Mammary epithelial cell (primary cell): ENCODE measurements at places on chromosomes 1 and 21.

- DNase-seq, result no peak
These were observed 32.8 kb downstream of the ASTN1 start for GRCh38 chr1:177131723-177132122.

- DNase-seq, result no peak
These were observed 1.8 kb downstream of the WNT3A start for GRCh38 chr1:228008391-228009115.

DNA sequence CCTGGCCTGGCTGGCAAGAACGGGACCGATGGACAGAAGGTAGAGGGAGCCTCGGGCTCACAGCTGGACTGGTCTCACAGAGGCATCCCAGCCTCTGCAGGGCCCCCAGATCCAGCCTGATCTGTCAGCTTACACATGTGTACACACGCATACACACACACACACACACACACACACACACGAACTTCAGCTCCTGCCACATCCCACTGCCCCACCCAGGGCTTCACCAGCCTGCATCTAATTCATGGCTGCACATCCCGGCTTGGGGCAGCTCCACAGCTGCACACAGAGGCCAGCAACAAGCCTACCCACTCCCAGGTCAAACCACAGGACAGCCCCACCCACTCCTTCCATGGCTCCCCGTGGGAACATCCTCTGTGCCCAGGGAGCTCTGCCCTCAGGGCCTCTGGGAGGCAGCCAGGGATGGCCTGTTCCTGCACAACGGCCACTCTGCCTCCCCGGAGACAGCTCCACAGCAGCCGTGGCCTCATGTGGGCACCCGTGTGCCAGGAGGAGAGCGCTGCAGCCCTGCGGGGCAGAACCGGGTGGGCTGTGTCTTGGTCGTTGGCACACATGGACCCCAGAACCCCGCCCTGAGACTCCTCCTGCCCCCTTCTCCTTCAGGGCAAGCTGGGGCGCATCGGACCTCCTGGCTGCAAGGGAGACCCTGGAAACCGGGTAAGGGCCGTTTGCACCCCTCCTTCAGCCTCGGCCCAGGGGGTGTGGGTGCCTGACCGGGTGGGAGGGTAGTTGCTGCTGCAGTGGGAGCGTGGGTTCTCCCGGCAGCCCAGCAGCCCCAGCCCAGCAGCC lies 19.1 kb downstream of the COL6A2 start:
- peak; percentile 48 for DNase-seq

GRCh38 chr1:156924478-156925153 lies 4.2 kb downstream of the LRRC71 start:
- no peak for DNase-seq

DNA sequence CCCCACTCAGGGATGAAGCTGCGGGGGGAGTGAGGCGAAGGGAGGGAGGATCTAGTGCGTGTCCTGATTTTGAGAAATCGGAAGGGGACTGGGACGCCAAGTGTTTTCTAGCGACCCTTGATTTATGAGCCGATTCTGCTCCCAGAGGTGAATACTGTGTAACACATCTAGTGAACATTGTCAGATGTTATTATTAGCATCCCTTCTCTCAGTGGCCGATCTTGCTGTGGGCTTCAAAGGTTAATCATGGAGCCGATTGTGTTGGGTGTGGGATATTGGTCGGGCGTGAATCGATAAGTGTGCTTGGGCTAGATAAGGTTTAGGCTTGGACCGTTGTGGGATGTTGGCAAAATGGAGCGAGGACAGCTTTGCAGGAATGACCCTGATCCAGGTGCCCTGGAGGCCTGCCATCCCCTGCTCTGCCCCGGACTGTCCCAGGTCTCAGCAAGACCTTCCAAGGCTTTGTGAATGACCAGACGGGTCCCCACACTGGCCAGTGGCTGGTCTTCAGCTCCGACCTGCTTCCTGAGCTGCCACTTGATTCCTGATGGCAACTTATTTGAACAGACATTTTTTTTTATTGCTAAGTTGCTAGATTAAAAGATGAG lies 2.2 kb downstream of the AJAP1 start:
- DNase-seq, result no peak

GRCh38 chr1:40530735-40531380 lies 579 bp upstream of the ZNF684 start:
- no peak for DNase-seq

GRCh38 chr21:46021978-46022544 lies 40.5 kb downstream of the COL6A1 start:
- DNase-seq, result no peak

DNA sequence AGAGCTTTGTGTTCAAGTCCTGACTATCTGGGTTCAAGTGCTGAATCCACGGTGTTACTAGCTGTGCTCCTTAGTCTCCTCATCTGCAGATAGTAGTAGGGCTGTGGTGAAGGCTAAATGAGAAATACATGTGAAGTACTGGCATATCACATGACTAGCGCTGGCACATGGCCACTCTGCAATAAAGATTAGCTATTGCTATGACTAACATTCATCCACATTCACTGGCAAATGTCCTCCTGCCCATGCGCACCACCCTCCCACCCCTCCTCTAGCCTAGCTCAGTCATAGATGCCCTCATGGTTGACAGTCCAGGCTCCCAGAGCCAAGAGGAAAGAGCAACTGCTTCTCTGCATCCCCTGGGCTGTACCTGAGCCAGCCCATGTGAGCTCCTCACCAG lies 8.5 kb upstream of the COL8A2 start:
- DNase-seq, result peak; percentile 84
